ENCODE measurements at places on chromosomes 5 and 9.

- no peak for DNase-seq
Observed at GRCh38 chr5:13993926-13994325, 49.4 kb upstream of the DNAH5 start.

- no peak for DNase-seq
Observed at GRCh38 chr5:68392617-68393016, 177.1 kb downstream of the PIK3R1 start.

DNA sequence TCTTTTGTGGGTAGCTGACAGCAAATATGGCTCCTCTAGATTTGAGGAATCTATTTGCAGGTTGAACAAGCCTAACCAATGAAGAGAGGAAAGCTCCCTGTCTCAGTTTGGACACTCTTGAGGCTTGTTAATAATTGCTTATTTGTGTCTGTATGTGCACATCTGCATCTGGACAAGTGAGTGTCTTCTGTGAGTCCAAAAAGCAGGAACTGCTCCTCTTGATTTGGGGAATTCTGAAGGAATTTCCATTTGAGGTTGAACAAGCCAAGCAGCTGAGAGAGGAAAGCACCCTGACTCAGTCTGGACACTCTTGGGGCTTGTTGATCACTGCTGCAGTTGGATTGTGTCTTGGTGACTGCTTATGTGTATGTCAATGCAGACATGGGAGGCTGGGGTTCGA is 211.6 kb downstream of the DTWD2 start:
- no peak for DNase-seq

DNA sequence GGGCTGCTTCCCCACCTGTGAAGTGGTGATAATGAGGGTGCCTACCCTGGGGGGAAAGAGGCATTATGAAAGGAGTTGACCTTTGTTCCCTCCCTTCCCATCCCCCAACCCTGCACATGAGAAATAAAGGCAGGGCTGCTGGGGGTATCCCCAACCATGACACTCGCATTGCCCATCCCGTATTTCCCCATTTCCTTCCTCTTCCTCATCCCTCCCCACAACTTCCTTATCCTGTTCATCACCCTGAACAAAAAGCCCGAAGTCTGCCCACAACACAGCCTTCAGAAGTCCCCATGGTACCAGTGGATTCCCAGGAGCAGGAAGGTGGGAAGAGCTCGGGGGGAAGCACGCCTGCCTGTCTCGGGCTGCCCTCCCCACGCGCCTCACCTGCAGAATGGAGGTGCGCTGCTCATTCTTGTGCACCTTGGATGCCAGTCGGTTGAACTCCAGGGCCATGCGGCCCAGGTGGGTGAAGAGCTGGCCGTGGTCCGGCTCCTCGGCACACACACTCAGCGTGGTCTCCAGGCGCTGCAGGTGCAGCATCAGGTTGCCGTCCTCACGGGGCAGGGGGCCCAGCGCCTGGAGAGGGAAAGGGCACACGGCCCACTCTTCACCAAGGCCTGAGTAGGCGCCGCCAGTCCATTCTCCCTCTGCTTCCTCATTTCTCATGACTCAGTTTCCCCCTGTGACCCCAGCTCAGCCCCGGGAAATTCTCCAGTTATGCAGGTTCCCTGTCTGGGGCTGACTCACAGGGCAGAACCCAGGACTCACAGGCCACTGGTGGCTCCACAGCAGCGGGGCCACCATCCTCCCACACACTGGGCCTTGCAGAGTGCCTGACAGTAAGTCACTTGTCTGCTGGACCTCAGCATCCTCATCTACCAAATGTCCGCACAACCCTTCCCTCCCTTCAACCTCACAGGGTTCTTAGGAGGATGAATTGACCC is 24.2 kb downstream of the TNIP1 start:
- no peak for DNase-seq

DNA sequence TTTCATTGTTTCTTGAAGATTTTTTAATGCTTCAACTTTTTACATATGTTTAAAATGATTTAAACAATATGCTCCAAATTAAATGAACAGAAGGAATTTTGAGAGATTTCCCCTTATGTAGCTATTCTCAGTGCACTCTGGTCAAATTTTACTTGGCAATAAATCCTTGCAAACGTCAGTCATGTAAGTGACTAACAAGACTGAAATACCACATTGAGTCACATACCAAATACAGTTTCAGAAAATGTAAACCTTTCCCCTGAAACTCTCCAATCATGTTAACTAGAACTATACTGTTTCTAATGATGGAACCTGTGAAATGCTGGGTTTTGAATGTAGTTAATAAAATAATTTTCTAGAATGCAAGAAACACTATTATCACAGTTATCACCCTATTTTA is 29.6 kb downstream of the SAR1B start:
- DNase-seq: no peak

Data from NCI-H460 (cell line).